NCI-H69 (cell line): ENCODE measurements at places on chromosomes 13 and 19.

- DNase-seq = no peak
These were observed 34.1 kb upstream of the POU2F2 start for GRCh38 chr19:42166316-42166715.

DNA sequence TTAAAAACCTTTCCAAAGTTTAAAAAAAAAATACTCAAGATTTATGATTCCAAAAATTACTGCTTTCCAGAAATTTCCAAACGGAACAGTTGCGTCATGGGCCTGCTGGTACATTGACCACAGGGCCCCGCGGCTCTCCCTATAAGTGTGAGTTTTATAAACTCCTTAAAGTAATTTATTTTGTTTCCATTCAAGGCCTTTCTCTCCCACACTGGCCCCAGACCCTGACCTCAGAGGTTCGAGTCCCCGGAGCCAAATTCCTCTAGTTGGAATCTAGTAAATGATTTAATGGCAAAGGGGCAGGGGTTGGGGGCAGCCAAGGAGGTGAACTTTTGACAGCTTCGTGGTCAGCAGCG, 97.5 kb downstream of the INSR start:
- DNase-seq = no peak

DNA sequence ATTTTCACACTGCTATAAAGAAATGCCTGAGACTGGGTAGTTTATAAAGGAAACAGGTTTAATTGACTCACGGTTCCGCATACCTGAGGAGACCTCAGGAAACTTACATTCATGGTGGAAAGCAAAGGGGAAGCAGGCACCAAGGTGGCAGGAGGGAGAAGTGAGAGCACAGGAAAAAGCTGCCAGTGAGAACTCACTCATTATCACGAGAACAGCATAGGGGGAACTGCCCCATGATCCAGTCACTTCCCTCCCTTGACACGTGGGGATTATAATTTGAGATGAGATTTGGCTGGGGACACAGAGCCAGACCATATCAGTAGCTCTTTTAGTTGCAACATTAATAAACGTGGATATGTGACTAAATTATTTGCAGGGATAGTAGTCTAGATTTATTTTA, 4.3 kb upstream of the KCTD4 start:
- no peak for DNase-seq

DNA sequence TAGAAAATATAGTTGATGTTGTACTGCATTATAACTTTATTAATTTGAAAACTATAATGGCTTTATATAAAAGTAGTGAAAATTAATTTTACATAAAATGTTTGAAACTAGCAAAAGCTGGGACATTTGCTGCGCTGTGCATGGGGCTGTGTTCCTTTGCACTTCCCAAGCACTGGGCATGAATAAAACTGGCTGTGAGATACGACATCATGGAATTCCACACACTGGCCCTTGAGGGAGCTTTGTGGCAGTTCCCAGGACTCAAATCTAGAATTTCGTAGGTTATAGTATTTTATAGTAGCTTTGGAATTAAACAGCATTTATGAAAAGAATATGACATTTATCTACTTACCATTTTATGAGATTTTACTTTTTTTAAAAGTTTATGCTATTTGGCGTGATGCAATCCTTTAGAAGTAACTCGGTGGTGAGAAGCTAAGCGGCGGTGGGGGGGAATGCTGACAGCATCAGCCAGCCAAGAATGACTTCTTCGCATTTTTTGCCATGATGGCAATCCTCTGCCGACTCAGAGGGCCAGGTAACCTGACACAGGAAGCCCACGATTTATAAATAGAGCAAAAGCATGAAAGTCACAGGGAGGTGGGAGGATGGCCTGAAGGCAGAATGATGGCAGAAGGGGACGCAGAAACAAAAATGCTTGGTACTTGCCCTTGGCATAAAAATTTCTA, 553.5 kb downstream of the MYO16 start:
- DNase-seq = no peak

DNA sequence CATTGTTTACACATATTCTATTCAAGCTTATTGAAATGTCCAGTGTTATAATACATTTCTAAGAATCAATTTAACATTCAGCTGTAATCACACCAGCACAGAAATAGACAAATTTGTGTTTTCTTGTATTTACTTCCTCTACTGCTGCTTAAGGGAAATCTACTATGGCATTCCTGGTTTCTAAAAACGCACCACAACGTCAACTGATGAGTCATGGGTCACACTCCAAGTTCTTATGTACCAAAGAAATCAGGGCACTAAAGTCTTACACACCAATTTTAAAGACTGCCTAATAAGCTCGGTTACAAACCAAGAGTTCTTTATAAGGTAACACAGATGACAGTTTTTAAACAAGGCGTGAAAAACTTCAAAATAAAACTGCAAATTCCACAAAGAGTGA, 13.2 kb downstream of the LNX2 start:
- DNase-seq = no peak

DNA sequence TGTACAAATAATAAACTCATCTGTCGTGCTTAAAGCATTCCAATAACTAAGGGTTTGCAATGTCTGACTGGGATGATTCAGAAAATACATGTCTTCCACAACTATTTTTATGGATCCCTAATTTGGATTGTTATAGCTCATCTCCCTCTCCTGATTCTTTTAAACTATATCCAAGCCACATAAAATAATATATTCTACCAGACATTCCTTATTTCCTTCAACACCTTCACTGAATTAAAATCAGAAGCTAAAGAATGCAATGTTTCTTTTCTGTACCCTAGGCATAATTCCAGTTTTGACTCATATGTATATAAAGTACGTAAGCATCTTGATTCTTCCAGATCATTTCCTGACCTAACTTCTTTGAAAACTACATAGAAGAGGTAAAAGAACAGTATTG, 420.4 kb downstream of the EFNB2 start:
- DNase-seq = no peak
